ENCODE measurements at places on chromosomes 3 and 15. TPM values are rescaled to one million over a fixed set of nuclear protein-coding genes. Genes with fewer than 3 reads are reported as not detected.

- no peak for DNase-seq
Measured at GRCh38 chr3:101667844-101668243, 9.1 kb downstream of the ZBTB11 start.

- DNase-seq: no peak
Measured at GRCh38 chr15:44735482-44736180, 697 bp upstream of the TRIM69 start.

DNA sequence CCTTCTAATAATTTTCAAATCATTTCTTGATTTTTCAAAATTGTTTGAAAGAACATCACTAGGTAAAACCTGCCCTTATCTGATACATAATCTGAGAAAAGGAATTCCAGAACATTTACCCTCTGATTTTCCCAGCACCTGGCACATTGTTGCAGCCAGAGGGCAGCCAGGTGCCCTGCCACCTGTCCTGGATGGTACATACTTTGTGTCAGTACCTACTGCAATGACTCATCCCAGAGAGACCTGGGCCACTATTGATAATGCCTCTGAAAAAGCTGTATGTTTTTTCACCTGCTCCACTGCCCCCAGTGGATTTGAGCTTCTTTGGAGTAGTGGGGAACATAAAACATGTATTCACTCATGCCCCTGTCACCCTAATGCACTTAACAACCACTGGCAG is 648.9 kb upstream of the GBE1 start:
- no peak for DNase-seq

- no peak for DNase-seq
Measured at GRCh38 chr3:102510663-102511062, 75.8 kb downstream of the ZPLD1 start.

Gene RETNLB
- not detected for total RNA-seq

- no peak for DNase-seq
Measured at GRCh38 chr15:71562251-71562650, 248.1 kb upstream of the NR2E3 start.

Gene FSTL1
- 140 TPM for total RNA-seq

Gene MYO5C
- total RNA-seq: 2.0 TPM

Gene CSPG4
- 21.3 TPM for total RNA-seq
